ENCODE measurements at places on chromosomes 4 and X.

DNA sequence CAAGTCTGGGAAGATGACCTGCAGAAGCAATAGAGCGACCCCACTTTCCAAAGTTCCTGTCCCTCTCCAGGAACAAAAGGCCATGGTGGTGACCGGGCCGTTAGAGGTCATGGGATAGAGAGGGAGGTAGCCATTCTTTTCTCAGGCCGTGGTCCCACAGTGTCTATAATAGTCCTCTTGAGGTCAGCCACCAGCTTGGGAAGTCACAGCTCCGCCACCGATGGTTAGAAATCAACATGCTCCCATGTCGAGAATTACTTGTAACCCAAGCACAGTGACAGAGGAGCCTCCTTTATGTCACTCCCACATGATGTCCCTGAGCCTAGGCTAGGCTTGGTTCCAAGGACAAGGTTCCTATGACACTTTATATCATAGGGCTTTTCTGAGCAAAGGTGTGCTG is 48.3 kb upstream of the CBR4 start:
- no peak for DNase-seq

DNA sequence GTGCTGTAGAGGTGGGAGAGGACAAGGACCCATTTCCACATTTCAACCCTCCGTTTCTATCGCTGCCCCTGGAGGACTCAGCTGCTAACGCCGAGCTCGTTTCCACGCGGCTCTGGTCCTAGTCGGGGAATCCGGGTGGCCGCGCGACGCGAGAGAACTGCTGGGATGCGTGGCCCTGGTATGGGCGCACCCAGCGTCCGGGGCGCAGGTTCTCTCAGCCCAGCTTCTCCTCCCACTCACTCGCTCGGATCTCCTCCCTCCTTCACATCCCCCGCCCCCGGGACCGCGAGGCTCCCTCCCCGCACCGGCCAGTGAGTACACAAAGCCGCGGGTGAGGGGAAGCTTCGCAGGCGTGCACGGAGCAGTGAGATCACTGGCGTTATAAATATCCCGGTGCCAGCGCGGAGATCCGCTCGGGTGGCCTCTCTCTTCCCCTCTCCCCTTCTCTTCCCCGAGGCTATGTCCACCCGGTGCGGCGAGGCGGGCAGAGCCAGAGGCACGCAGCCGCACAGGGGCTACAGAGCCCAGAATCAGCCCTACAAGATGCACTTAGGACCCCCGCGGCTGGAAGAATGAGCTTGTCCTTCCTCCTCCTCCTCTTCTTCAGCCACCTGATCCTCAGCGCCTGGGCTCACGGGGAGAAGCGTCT is at the start of gene FGF5:
FGF5 (plus strand) TSS at position 412 of the 649 bp plus-strand sequence; CDS start at position 573, 161 bp downstream.
- DNase-seq = peak; percentile 85

GRCh38 chr4:56976837-56977320 is 527 bp downstream of the NOA1 start:
- DNase-seq = no peak

GRCh38 chrX:43836435-43837184 is 45.6 kb downstream of the MAOB start:
- no peak for DNase-seq

GRCh38 chr4:84218031-84218430 is 281.1 kb downstream of the NKX6-1 start:
- DNase-seq = no peak

DNA sequence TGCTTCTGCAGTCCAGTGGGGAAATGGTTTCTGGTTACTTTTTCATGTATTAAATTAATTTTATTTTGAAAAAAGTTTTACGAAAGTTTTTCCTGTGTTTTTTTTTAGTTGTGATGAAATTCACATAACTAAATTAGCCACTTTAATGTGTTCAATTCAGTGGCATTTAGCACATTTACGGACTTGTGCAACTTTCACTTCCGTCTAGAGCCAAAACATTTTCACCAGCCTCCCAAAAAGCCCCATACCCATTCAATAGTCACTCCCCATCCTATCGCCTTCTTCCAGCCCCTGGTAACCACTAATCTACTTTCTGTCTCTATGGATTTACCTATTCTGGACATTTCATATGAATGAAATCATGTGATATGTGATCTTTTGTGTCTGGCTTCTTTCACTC is 22.8 kb upstream of the TBL1X start:
- no peak for DNase-seq

DNA sequence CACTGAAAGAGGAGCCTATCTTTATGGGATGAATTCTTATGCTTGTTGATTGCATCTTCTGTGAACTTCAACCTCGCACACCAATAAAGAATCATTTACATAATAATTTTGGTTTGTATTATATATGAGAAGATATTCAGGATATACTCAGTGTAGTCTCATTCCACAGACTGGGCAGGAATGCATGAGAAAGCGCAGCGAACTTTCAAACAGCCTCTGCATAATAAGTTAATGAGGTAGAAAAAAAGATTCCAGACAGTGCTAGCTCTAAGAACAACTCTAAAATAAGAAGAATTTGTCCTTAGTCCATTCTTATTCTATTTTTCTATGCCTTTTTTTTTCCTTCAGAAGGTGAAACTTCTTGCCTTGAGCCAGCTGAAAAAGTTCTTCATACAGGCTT is 224.3 kb upstream of the CTSO start:
- no peak for DNase-seq

DNA sequence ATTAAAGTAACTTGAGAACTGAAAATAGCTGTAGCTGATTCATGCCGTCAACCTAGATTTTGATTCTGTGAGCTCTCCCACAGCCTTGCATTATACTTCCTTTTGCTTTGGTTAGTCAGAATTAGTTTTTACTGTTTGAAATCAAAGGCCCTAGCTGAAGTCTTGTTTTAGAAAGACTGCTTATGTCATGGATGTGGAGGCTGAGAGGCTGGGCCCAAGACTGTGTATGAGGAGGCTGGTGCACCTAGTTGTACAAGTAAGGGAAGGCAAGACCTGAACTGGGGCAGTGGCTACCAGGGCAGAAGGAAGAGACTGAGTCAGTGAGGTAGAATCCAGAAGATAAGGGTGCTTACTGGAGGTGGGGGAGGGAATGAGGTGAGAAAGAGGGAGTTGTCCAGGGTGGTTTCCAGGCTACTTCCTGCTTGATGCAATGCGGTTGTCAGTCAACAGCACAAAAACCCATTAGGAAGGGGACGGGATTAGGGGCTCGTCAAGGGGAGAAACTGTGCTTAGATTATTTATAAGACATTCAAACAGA is 76.2 kb upstream of the PAGE3 start:
- DNase-seq = no peak

DNA sequence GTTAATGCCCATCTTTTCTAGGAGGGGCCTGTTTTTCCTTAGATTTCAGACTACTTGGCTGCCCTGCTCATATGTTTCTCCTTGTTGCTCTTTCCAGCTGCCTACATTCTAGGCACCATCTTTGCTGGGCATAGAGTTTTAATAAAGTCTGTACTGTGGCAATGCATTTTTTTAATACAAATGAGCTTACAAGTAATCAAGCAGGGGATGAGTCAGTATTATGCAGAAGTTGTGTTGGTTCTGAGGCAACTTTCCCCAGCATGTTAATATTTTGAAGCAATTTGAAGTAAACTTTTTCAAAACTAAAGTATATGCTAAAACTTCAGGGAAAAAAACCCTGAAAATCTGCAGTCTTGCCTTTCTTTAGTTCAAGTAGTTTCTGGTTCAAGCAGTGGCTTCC is 372.0 kb upstream of the GATB start:
- no peak for DNase-seq

DNA sequence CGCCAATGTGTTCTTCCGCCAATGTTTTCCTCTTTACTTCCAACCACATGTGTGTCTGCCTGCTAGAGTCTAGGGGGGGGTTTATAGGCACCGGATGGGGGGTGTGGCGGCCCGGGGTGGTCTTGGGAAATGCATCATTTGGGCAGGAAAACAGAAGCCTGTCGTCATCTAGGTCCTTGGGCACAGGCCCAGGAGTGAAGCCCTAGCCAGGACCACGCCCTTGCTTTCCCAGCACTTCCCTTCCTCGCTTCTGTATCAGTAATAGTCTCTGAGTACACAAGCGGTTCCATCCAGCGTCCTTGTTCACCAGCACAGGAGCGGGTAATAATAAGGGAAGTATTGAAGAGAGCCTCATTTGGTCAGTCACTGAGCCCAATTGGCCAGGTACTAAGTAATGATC is 74.5 kb downstream of the QDPR start:
- no peak for DNase-seq

GRCh38 chrX:136794080-136794479 is 13.3 kb upstream of the ARHGEF6 start:
- no peak for DNase-seq

- DNase-seq = no peak
Observed at GRCh38 chr4:8730159-8730558, 137.6 kb downstream of the CPZ start.

DNA sequence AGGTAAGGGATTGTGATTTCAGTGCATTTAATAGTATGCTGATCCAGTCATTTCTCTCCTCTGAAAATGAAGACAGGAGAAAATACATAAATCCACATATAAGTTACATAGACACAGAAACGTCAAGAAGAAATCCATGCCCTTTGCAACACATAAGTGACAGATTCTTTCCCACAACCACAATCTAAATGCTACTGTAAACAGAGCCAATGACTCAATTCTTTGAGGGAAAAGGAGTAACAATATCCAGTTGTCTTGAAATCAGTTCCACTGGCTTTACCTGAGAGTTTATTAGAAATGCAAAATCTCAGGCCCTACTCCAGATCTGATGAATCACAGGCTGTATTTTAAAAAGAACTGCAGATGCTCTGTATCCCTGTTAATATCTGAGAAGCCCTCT is 66.4 kb downstream of the ARAP2 start:
- DNase-seq = no peak

- DNase-seq = no peak
Observed at GRCh38 chr4:144575181-144575580, 70.8 kb upstream of the HHIP start.

GRCh38 chr4:102352781-102353180 is 7.5 kb upstream of the SLC39A8 start:
- DNase-seq = no peak

DNA sequence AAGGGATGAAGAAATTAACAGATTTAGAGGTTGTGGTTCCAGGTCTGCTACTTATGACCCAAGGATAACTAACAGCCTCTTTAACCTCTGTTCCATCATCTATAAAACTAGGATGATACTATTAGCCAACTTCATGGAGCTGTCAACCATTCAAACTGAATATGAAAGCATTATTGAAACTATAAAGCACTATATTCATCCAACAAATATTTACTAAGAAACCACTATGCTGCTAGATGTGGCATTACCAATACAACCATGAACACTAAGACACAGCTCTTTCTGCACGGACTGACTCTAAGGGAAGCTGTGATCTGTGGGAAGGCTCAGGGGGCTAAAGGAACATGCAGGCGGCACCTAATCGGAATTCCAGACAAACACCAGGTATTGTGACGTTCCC is 66.0 kb downstream of the APBB2 start:
- DNase-seq = peak; percentile 11

- no peak for DNase-seq
Observed at GRCh38 chrX:11609109-11609508, 56.6 kb downstream of the ARHGAP6 start.

DNA sequence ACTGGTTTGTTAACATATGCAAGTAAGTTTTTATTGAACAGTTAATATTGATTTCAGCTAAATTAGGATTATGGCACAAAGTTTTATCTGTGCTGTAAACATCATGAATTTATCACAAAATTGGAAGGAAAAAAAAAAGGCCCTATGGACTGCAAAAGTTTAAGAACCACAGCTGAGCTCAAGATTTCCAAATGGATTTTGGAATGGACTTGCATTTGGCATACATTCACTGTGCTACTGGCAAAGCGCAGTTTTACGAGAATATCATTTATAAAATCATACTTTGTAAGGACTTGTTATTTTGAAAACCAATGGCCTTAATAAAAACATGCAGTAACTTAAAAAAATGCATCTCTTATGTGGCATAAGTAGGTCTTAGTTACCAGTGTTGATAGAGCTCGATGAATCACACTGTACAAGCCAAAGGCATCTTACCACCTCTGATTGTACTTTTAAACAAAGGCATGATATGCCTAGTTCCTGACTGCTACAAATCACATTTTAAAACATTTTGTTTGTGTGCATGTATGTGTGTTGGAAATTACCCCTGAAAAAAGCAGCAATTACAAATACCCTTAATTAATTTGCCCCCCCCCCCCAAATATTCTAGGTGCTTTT is 58.6 kb downstream of the TAB3 start:
- DNase-seq = no peak

DNA sequence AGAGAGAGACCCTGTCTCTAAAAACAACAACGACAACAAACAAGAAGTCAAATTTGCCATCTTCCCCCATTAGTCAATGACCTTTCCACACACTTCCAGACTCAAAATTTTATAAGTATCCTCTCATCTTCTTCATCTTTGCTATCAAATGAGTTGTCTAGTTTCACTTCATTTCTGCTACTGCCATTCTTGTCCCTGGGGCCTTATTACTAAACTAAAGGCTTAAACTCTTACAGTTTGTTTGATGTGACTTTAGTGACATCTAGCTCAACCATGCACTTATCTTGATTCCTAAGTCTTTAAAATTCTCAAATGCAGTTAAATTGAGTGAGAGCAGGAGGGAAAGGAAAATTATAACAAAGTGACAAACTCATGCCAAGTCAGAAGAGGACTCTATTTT is 271.8 kb upstream of the GK2 start:
- DNase-seq = no peak

DNA sequence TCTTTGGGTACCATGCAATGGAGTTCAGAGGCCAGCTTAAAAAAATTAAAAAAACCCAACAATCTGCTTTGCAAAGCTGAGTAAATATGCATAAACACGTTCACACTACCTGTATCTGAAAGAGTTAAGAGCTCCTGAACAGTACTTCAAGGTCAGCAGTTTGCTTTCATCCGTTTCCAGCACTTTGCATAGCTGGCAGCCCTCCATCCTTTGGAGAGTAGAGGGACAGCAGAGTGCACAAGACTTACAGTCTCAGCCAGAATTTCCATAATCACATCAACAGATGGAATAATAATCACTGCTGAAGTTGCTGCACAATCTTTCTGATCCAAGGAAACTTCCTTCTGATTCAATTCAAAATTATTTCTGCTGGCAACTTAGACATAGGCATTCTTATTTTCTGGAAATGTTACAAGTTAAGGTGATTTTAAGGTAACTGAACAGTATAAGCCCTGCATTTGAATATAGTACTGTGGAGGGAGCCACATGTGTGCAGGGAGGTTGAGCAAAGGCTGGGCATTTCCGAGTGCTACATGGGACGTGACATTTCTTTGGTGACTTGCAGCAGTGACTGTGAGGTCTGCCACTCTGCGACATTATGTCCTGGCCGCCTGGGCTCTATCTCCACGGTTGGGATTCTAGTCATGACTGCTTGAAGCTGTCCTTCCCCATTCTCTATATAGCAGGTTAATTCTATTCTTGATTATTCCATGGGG is 73.5 kb upstream of the EMCN start:
- no peak for DNase-seq

- DNase-seq = no peak
Observed at GRCh38 chr4:156496797-156497196, 474.8 kb downstream of the PDGFC start.

- no peak for DNase-seq
Observed at GRCh38 chrX:36856849-36857248, 151.3 kb upstream of the FAM47C start.

GRCh38 chr4:156999175-156999517 is 27.5 kb upstream of the PDGFC start:
- DNase-seq = peak; percentile 89
